Colonic mucosa (tissue), 4 donors: ENCODE measurements at places on chromosomes 6 and 20. TPM values are rescaled to one million over a fixed set of nuclear protein-coding genes. Genes with fewer than 3 reads are reported as not detected.

- DNase-seq: no peak
Observed at GRCh38 chr6:7021301-7021700, 86.5 kb upstream of the RREB1 start.

DNA sequence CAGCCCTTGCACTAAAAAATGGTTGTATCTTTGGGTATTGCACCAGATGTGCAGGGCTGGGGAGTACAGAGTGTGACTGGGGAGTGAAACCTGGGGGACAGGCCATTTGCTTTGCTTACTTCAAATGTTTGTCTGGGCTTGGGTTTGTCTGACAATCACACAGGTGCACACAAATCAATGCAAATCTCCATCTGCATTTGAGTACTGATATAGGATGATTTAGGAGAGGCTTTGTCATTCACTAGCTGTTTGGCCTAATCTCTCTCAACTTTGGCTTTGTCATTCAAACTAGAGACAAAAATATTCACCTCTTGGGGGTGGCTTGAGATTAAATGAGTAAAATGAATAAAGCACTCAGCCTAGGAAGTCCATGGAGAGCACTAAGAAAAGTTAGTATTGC, 3.8 kb downstream of the GUCA1A start:
- no peak for DNase-seq

GRCh38 chr6:36380166-36380565, 7.3 kb downstream of the ETV7 start:
- no peak for DNase-seq

GRCh38 chr6:154951345-154952200, 43.5 kb upstream of the TIAM2 start:
- DNase-seq: no peak

GRCh38 chr20:1618479-1618878, 1.3 kb downstream of the SIRPB1 start:
- DNase-seq: no peak

Gene DNAH8
- not detected for total RNA-seq

Gene SLC22A3
- total RNA-seq: 2.1 TPM

Gene FBXL4
- total RNA-seq: 16.1 TPM

Gene MUC22
- total RNA-seq: not detected

Gene ENPP1
- total RNA-seq: 5.9 TPM

Gene BTNL2
- not detected for total RNA-seq

Gene FARS2
- 23.0 TPM for total RNA-seq
